ENCODE measurements at places on chromosomes 11 and 22.

DNA sequence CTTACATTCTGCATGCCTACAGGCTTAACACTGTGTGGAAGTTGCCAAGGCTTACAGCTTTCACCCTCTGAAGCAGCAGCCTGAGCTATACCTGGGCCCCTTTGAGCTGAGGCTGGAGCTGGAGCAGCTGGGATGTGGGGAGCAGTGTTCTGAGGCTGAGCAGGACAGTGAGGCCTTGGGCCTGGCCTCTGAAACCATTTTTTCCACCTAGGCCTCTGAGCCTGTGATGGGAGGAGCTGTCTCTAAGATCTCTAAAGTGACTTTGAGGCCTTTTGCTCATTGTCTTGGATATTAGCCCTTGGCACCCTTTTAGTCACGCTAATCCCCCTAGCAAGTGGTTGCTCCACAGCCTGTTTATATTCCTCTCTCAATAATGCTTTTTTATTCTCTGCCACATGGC lies 59.9 kb upstream of the ZBED5 start:
- DNase-seq: no peak

- no peak for DNase-seq
Observed at GRCh38 chr11:120709808-120710207, 198.3 kb downstream of the GRIK4 start.

- DNase-seq: no peak
Observed at GRCh38 chr11:2319791-2320472, 18.1 kb downstream of the TSPAN32 start.

- no peak for DNase-seq
Observed at GRCh38 chr22:49087198-49087597, 740.5 kb downstream of the BRD1 start.

DNA sequence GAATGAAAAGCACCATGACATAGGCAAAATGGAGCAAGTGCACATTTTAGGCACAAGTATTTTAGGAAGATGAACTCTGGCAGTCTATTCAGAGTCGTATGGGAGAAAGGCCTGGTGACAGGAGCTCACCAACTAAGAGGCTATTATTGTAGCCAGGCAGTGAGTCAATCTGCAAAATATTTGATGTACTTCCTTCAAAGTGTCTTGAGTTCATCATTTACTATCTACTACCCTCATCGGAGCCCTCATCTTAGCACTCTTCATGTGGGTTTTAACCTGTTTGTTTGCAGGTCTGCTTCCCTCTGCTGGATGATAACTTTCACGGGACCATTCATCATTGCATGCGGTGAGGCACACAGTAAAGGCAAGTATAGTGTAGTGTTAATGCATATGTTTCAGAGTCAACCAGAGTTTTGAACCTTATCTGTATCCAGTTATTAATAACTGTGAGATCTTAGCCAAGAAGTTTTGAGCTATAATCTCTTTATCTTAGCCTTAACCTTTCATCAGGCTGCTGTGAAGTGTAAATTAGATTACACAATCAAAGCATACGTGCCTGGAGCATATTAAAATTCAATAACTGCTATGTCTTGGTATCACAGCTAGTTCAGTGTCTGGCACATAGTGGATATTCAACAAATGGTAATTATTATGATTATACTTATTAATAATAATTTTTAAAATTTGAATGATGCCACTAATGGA lies 70.9 kb upstream of the SC5D start:
- no peak for DNase-seq

- no peak for DNase-seq
Observed at GRCh38 chr22:29309332-29310064, 3.0 kb downstream of the GAS2L1 start.

DNA sequence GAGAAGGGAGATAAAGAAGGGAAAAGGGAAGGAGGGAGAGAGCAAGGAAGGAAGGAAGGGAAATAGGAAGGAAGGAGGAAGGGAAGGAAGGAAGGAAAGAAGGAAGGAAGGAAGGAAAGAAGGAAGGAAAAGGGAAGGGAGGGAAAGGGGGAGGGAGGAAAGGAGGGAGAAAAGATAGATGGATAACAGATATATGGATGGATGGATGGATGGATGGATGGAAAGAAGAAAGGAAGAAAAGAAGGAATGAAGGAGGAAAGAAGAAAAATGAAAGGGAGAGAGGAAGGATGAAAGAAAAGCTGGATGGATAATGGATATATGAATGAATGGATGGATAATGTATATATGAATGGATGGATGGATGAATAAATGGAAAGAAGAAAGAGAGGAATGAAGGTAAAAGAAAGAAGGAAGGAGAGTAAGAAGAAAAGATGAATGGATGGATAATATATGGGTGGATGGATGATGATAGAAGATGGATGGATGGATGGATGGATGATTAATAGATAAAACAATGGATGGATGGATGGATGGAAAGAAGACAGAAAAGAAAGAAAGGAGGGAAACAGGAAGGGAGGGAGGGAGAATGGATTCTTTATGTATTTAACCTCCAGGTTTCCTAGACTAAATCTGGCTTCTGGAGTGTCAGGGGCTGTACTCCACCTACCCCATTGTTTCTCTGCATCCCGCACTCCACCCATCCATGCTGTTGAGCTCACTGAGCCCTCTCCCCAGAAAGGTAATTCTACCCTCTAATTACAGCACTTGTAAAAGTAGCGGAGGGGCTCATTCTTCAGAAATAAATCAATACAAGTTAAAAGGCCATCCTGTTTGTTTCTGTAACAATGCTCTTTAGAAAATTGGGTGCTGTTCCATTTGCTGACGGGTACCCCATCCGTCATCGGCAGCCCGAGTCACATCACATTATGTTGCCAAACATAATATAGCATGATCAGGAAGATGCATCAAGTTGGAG lies 506.1 kb downstream of the MIAT start:
- DNase-seq: no peak

DNA sequence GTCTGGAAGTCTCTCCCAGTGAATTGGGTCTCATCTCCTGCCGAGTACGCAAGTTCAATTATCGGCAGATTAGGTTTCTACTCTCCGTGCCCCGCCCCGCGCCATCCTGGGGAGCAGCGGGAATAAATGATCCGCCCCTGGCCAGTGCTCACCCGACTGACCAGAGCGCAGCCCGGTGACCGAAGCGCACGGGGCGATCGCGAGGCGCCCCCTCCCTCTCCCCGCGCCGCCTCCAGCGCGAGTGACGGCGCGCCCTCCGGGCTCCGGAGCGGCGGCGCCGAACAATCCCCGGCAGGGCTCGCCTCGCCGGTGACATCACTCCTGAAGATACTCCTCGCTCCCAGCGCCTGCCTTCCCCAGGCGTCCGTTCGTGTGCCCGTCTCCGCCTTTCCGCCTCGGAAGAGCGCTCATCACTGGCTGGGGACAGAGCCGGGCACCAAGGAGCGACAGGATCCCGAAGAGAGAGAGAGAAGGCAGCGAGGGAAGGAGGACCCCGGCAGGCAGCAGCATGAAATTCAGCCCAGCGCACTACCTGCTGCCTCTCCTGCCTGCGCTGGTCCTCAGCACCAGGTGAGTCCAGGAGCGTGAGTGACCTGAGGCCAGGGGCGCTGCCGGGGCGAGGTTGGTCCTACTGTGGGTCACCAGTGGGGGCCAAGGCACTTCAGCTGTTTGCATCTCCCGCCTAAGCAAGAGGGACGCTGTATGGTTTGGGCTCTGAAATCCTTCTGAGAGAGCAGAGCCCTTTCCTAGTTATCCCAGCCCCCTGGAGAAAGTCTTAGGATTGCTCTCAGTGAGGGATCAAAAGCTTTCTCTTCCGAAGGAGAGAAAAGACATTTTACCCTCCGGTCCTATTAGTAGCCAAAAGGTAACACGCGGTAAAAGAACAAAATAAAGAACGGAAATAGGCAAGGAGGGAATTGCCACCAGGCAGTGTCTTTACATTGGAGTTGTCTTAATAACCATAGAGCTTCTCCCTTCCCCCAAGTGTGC lies at the start of gene LUZP2:
TSS of gene LUZP2 (plus strand) at position 318 of the 990 bp plus-strand sequence.
- DNase-seq: no peak

GRCh38 chr22:22463855-22464540 lies 44.5 kb downstream of the ZNF280B start:
- DNase-seq: peak; percentile 13
